CD14-positive monocyte (primary cell): ENCODE measurements at places on chromosomes 5 and 9. TPM values are rescaled to one million over a fixed set of nuclear protein-coding genes. Genes with fewer than 3 reads are reported as not detected.

Gene HTR4
- not detected for polyA plus RNA-seq

Gene RABGAP1
- polyA plus RNA-seq = 24.1 TPM

Gene IFNA13
- polyA plus RNA-seq = not detected

- no peaks in the 10 kb centered on the region for H3K4me1 ChIP-seq
- no peak overlapping the region for H3K4me3 ChIP-seq
- DNase-seq = no peak
- H3K36me3 ChIP-seq = no peaks in the 10 kb centered on the region
- no peak overlapping the region for H3K27ac ChIP-seq
Measured at GRCh38 chr9:121774715-121775613, 123.5 kb downstream of the DAB2IP start.

Gene C1QTNF2
- not detected for polyA plus RNA-seq

DNA sequence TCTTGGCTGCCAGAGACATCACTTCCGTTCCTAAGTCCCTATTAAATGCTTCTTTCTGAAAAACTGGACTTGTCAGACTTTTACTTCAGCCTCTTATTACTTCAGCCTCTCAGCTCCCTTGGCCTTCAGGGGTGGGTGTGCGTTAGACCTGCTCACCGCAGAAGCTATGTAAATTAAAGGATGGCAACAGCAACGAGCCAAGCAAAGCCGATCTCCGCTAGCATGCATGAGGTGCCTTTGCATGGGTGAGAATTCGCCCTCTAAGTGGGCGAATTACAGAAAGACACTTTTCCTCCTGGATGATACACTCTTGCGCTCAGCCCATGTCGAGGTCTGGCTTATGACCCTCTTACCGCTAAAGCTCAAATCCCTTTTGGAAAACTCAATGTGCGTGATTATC is 10.9 kb upstream of the IL3 start:
- H3K4me3 ChIP-seq = no peak overlapping the region
- peaks cover 2% of the 10 kb centered on the region for H3K27me3 ChIP-seq
- H3K27ac ChIP-seq = no peak overlapping the region
- no peaks in the 10 kb centered on the region for H3K36me3 ChIP-seq
- H3K4me1 ChIP-seq = no peaks in the 10 kb centered on the region
- no peak for DNase-seq

GRCh38 chr5:106737111-106737510 is 933.6 kb downstream of the EFNA5 start:
- no peak overlapping the region for H3K27ac ChIP-seq
- no peak for DNase-seq
- H3K4me3 ChIP-seq = no peak overlapping the region
- H3K36me3 ChIP-seq = no peaks in the 10 kb centered on the region

DNA sequence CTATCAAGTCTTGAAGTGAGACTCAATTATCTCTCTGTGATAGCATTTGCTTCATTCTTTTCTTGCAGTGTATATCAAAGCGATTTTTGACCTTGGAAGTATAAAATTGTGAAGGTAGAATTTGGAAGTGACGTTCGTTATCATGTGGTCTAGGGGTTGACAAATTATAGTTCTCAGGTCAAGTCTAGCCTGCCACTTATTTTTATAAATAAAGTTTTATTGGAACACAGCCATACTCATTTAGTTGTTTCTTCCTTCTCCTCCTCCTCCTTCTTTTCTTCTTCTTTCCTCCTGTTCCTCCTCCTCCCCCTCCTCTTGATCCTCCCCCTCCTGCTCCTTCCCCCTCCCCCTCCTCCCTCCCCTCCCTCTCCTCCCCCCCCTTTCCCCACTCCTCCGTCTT is 38.0 kb downstream of the LRRTM2 start:
- H3K4me1 ChIP-seq = no peaks in the 10 kb centered on the region
- H3K27ac ChIP-seq = no peak overlapping the region
- H3K36me3 ChIP-seq = peaks cover 10% of the 10 kb centered on the region
- DNase-seq = no peak
- H3K4me3 ChIP-seq = no peak overlapping the region

GRCh38 chr5:130868186-130868840 is 296.7 kb downstream of the HINT1 start:
- H3K27ac ChIP-seq = no peak overlapping the region
- H3K4me1 ChIP-seq = no peaks in the 10 kb centered on the region
- H3K27me3 ChIP-seq = no peaks in the 10 kb centered on the region
- no peak overlapping the region for H3K4me3 ChIP-seq
- no peak for DNase-seq

Gene PRRC1
- polyA plus RNA-seq = 17.9 TPM

GRCh38 chr5:152329207-152329606 is 75.9 kb downstream of the NMUR2 start:
- H3K27me3 ChIP-seq = no peaks in the 10 kb centered on the region
- H3K27ac ChIP-seq = no peak overlapping the region
- no peaks in the 10 kb centered on the region for H3K4me1 ChIP-seq
- H3K36me3 ChIP-seq = no peaks in the 10 kb centered on the region

Gene TPM2
- polyA plus RNA-seq = not detected

Gene RFK
- 44.4 TPM for polyA plus RNA-seq

DNA sequence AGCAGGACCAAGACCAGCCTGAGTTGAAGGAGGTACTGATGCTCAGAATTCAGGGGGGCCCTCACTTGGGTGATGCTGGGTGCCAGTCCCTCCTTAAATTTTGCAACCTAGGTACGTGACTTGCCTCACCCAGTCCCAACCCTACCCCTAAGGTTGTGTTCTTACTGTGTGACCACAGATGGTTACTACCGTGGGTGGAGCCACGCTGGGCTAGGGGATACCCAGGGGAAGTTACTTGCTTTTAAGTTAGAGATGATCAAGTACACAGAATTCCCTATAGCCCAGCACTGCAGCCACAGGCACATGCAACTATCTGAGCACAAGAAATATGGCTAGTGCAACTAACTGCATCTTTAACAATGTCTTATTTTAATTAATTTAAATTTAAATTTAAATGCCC is 32.9 kb downstream of the NXNL2 start:
- H3K4me3 ChIP-seq = no peak overlapping the region
- no peaks in the 10 kb centered on the region for H3K4me1 ChIP-seq
- H3K36me3 ChIP-seq = no peaks in the 10 kb centered on the region
- H3K27me3 ChIP-seq = no peaks in the 10 kb centered on the region
- no peak for DNase-seq

Gene TCERG1
- polyA plus RNA-seq = 21.7 and 37.3 TPM in 2 replicates

Gene PRLR
- polyA plus RNA-seq = 0.12 TPM

- no peaks in the 10 kb centered on the region for H3K36me3 ChIP-seq
- DNase-seq = no peak
- no peaks in the 10 kb centered on the region for H3K27me3 ChIP-seq
- H3K27ac ChIP-seq = no peak overlapping the region
Measured at GRCh38 chr5:2270467-2270866, 387.7 kb upstream of the IRX4 start.

DNA sequence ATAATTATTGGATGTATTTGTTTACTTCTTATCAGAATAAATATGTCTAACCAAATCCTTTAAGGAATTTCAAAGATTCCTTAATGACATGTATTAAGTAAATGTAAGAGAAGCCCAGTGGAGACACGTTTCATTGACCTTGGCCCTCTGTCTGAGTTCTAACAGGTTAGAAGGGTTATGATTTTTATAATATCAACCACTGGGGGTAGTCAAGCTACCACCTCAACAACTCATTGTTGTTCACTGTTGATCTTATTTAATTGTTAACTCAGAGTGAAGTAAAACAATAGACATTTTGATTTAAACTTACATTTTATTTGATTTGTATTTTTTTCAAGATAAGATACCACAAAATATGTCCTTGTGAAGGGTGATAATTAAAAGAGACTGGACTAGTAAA is 499.2 kb upstream of the COX7C start:
- H3K4me1 ChIP-seq = no peaks in the 10 kb centered on the region
- no peak for DNase-seq
- H3K36me3 ChIP-seq = no peaks in the 10 kb centered on the region
- no peaks in the 10 kb centered on the region for H3K27me3 ChIP-seq
- H3K27ac ChIP-seq = no peak overlapping the region

Gene PARP8
- 54.1 and 170 TPM in 2 replicates for polyA plus RNA-seq

Gene SHOC1
- not detected in 2 replicates for polyA plus RNA-seq

DNA sequence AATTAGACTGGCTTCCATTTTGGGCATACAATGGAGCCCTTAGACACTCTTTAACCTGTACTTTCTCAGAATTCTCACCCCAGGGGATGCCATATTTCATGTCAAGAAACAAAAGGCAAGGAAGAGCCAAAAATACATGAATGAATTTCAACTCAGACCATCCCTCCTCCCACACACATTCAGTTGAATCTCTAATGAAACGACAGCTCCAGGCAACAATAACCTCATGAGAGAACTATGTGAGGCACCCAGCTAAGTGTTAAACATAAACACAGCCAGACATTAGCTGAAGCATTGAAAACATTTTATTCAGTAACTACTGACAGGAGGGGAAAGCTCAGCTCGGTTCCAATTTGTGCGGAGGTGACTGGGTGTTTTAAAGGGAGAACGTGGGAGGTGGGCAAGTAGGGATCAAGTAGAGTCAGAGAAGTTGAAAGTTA is 1359.1 kb upstream of the CDH9 start:
- no peak overlapping the region for H3K27ac ChIP-seq
- H3K27me3 ChIP-seq = no peaks in the 10 kb centered on the region
- no peak for DNase-seq
- H3K4me1 ChIP-seq = no peaks in the 10 kb centered on the region
- H3K4me3 ChIP-seq = no peak overlapping the region
- H3K36me3 ChIP-seq = no peaks in the 10 kb centered on the region

GRCh38 chr5:108813673-108814072 is 66.0 kb downstream of the FER start:
- no peak for DNase-seq
- no peaks in the 10 kb centered on the region for H3K27me3 ChIP-seq
- no peaks in the 10 kb centered on the region for H3K4me1 ChIP-seq

Gene PDCD1LG2
- polyA plus RNA-seq = 0.41 TPM

Gene GPR150
- not detected for polyA plus RNA-seq

Gene ADAMTSL2
- polyA plus RNA-seq = not detected

GRCh38 chr5:321726-322251 is 275 bp downstream of the AHRR start:
- H3K27me3 ChIP-seq = peaks cover 10% of the 10 kb centered on the region
- no peak for DNase-seq
- no peak overlapping the region for H3K27ac ChIP-seq
- H3K36me3 ChIP-seq = peaks cover 1% of the 10 kb centered on the region
- H3K4me1 ChIP-seq = peaks cover 10% of the 10 kb centered on the region

Gene LCN9
- not detected for polyA plus RNA-seq

DNA sequence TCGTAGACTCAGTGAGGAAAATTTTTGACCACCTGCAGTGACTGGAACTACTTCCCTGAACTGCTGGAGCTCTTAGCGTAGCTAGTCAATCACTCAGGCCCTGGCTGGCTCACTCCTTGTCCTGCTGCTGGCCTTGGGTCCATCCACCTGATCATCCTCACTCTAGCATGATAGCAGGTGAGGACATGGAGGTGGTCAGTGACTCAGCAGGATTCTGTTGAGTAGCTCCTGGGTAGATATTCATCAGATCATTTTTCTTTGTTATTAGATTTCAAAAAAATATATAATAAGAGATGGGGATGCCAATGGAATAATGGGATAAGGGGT is 25.0 kb upstream of the SEMA4D start:
- peak overlapping the region; percentile 94 for H3K27ac ChIP-seq
- H3K4me3 ChIP-seq = no peak overlapping the region
- peak; percentile 51 for DNase-seq
- H3K36me3 ChIP-seq = no peaks in the 10 kb centered on the region

Gene ACOT12
- not detected for polyA plus RNA-seq

DNA sequence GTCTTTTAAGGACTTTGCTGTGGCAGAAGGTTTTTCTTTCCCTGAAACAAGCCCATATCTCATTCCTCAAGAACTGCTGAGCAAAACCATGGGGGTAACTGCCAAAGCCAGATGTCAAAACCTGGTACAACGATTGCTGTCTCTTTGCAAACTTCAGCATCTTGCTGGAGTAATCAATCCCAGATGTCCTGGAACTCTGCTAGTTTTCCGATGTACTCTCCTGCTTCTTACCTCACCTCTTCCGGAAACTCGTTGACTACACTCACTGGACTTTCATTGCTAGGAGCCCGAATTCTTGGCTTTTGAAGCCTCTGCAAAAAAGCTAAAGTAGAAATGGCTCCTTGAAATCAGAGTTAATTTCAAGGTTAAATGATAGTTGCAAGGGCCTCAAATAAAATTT is 23.3 kb downstream of the RAD1 start:
- no peaks in the 10 kb centered on the region for H3K27me3 ChIP-seq
- DNase-seq = no peak
- no peaks in the 10 kb centered on the region for H3K4me1 ChIP-seq
- H3K4me3 ChIP-seq = no peak overlapping the region

Gene UQCRQ
- 81.6 and 92.1 TPM in 2 replicates for polyA plus RNA-seq

DNA sequence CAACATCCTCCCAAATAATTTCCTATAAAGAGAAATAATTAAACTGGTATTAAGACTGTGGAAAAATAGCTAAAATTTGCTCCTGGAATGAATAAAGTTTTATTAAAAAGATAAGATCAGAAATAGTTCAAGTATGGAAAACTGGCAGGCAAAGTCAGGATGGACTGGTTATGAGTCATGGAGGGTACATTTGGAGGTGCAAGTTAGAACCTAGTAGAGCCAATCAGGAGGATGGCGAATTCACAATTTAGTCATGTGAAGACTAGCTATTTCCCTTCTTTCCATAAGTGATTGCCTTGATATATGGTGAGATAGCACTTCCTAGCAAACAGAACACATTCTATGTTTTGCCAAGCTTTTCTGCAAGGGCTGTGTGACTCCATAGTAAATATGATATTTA is 1303.5 kb downstream of the EFNA5 start:
- no peaks in the 10 kb centered on the region for H3K4me1 ChIP-seq
- no peak overlapping the region for H3K4me3 ChIP-seq
- H3K27me3 ChIP-seq = no peaks in the 10 kb centered on the region
- H3K27ac ChIP-seq = no peak overlapping the region
- no peak for DNase-seq

DNA sequence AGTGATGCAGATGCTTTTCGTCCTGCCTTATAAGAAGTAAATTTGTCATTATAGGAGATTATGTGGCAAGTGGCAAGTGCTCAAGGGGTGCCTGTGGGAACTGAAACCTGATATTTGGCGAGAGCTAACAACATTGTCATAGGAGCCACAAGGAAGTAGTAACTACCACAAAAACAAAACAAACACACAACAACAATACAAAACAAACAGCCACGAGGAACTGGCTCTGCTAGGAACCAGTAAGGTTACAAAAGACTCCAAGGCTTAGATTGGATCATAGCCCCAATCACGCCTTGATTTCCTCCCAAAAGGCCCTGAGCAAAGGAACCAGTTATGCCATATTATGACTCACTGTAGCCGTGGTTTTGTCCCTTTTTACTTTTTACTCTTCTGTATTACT is 1045.2 kb downstream of the CDH12 start:
- H3K27ac ChIP-seq = no peak overlapping the region
- no peak overlapping the region for H3K4me3 ChIP-seq
- DNase-seq = peak; percentile 25
- peaks cover 5% of the 10 kb centered on the region for H3K4me1 ChIP-seq
- no peaks in the 10 kb centered on the region for H3K27me3 ChIP-seq
- H3K36me3 ChIP-seq = no peaks in the 10 kb centered on the region
